Aorta (tissue), 5 donors: ENCODE measurements at places on chromosomes 2 and 18. TPM values are rescaled to one million over a fixed set of nuclear protein-coding genes. Genes with fewer than 3 reads are reported as not detected.

DNA sequence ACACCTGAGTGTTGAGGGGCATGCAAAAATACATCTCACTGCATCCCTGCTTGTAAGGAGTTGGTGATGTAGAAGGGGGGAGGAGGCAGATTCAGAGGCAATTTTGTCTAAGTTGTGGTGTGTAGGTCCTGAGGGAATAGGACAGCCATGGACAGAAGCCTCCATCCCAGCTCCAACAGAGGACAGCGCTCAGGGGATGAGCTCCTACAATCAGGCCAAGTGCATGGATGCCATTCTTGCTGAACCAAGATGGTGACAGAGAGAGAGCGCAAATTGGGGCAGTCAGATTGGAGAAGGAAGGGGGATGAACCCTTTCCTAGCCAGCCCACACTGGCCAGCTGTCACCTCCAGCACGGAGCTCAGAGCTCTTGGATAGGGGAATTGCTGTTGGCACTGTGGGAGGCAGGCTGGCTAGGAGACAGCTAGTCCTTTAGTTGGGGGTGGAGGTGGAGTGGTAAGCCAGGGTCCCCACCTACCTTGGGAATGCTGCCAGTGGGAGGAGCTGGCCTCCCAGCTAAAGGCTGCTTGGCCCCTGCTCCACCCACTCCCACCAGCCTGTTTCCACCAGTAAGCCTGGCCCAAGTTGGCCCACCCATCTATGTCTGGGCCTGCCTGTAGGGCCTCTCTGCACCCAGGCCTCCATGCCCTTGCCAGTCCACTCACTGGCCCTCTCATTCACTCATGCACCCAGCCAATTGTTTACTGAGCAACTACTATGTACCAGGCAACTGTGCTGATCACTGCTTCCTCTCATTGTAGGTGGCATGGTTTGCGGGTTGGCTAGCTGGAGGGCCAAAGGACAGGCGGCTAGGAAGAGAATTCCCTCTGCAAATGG, 2.5 kb upstream of the PER2 start:
- peak; percentile 44 for DNase-seq

GRCh38 chr18:79393181-79393634, 2.5 kb upstream of the NFATC1 start:
- peak; percentile 60 for DNase-seq

DNA sequence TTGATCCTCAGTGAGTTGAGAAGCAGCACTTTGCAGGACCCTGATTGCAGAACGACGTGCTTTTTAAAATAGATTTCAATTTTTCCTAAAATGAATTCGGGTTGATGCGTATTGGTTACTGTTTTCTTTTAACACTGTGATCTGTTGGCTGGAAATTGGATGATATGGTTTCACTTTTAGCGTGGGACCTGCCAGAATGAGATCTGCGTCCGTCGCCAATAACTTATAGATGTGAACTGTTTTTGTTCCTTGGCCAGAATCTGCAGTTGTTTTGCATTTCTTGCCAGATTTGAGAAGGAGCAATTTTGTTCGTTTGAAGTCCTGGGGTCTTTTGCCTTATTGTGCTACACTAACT, 703 bp downstream of the UGGT1 start:
- DNase-seq, result no peak

DNA sequence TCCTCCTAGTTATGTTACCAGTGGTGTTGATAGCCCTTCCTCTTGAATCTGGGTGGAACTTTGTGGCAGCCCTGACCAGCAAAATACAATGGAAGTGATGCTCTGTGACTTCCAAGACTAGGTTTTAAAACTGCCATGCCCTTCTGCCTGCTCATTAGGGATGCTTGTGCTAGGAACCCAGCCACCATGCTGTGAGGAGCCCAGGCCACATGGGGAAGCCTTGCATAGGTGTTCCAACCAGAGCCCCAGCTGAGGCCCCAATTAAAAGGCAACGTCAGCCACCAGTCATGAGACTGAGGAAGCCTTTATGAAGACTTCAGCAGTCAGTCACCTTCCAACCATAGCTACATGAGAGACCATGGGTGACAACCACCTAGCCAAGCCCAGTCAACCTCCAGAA, 14.0 kb upstream of the MAPRE2 start:
- DNase-seq, result no peak

GRCh38 chr2:62785216-62785615, 79.7 kb downstream of the EHBP1 start:
- no peak for DNase-seq

DNA sequence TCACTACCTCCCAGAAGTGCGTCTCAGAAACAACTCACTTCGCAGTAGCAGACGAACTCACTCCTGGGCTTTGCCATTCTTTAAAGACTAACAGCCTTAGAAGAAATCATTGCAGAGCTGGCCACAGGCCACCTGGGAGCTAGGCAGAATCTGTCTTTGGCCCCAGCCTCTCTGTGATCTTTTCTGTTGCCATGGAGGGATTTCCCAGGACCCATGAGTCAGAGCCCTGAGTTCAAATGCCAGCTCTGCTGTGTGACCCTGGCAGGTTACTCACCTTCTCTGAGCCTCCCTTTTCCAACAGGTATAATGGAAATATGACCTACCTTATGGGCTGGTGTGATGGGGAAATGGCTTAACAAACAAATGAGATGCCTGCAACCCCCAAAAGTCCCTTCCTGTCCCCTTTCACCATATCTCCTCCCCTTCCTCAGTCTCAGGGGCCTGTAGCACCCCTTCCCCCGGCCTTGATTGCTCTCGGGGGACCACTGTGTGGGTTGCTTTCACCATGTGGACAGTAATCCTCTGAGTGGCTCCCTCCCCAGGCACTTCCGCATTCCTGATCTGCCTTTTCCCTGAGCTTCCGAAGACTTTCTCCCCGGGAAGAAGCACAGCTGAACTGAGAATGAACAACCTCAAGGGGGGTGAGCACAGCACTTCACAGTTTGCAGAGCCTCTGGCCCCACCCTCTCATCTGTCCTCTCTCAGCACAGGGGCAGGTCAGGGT, 34.0 kb upstream of the SLC66A3 start:
- DNase-seq, result no peak

GRCh38 chr2:242048479-242048878, 178.9 kb downstream of the RTP5 start:
- DNase-seq, result no peak

GRCh38 chr2:24651643-24652003, 141.6 kb downstream of the PTRHD1 start:
- no peak for DNase-seq

- no peak for DNase-seq
Measured at GRCh38 chr2:84939426-84940087, 31.4 kb upstream of the KCMF1 start.

DNA sequence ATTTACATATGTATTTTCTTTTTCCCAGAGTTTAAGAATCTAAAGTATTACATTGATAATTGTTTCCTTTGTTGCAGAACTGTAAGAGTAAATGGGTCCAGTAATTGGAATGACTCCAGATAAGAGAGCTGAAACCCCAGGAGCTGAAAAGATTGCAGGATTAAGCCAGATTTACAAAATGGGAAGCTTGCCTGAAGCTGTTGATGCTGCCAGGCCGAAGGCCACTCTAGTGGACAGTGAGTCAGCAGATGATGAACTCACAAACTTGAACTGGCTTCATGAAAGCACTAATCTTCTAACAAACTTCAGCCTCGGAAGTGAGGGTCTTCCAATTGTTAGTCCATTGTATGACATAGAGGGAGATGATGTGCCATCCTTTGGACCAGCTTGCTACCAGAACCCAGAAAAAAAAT, 183.8 kb upstream of the STON1 start:
- no peak for DNase-seq

- no peak for DNase-seq
Measured at GRCh38 chr2:144605231-144605840, 85.4 kb upstream of the ZEB2 start.

GRCh38 chr2:199624958-199625357, 167.2 kb upstream of the SATB2 start:
- DNase-seq, result no peak

DNA sequence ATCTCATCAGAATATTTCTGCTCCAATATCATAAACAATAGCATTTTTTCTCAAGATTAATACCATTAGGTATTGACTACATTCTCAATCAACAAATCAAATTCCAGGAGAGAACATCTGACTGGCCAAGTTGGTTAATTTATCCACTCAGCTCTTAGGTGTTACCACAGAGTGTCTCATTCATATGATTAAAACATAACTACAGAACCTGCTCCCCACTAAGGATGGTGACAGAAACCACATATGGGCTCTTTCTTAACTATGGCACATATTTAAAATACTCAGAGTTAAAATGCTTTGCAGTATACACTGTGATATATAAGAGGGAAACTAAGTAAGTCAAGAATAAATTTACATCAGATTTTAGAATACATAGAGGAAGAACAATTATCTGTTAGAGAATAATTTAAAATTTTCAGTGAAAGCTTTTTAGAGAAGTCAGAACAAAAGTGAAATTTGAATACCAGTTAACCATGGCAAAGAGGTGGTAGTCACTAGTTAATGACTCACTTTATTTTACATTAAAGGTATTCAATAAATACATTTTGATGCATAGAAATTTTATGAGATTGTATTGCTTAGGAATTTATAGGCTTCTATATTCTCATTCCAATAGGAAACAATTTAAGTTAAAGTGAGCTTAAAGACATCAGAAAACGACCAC, 1120.8 kb upstream of the TMEFF2 start:
- DNase-seq, result no peak

DNA sequence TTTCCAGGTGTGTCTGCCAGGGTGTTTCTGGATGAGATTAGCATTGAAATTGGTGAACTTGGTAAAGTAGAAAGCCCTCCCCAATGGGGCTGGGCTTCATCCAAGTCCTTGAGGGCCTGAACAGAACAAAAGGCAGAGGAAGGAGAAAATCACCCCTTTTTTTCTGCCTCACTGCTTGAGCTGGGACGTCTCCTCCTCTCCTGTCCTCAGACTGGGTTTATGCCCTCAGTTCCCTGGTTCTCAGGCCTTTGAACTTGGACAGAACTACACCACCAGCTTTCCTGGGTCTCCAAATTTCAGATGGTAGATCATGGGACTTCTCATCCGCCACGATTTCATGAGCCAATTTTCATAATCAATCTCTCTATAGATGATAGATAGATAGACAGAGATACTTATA, 53.7 kb upstream of the BIN1 start:
- DNase-seq, result no peak

GRCh38 chr2:159131914-159132281, 154.6 kb downstream of the WDSUB1 start:
- DNase-seq, result no peak

- no peak for DNase-seq
Measured at GRCh38 chr18:36492604-36493329, 195.3 kb downstream of the FHOD3 start.

GRCh38 chr2:109511168-109511567, 102.6 kb downstream of the SEPTIN10 start:
- DNase-seq, result no peak

DNA sequence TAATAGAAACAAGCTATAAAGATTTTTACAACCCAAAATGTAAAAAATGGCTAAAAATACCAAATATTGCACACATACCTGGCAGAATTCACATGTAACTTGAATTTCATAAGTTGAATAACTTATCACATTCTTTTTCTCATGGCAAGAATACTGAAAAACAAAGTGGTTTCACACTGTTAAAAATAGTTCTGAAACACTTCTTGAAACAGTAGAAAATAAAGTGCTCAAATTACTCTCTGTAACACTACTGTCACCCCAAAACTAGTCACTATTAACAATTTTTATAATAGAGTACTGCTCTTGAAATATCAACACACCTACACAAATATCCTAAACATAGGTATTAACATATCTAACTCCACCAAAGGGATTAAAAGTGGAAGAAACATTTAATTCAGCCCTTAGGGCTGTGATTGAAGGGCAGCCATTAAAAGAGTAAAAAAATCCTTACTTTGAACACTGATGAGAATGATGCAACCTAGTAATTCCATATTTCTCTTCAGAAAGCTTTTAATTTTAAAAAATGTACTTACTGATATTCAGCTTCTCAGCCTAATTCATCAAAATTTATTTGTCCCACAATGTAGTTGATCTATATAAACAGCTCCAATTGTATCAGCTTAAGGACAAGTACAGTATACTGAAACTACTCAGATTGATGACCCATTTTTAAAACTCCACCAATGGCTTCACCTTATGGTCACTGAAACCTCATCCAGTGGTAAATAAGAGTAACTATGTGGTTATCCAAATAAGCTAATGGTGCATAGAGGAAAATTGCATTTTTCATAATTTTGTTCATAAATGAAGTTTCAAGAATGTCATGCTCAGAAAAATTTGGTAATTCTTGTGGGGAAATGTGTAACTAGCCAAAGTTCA, 31.4 kb downstream of the ATF2 start:
- no peak for DNase-seq

GRCh38 chr2:27776097-27776496, 4.6 kb downstream of the MRPL33 start:
- DNase-seq, result no peak

- peak; percentile 62 for DNase-seq
Measured at GRCh38 chr2:196170606-196171247, 651 bp downstream of the STK17B start.

DNA sequence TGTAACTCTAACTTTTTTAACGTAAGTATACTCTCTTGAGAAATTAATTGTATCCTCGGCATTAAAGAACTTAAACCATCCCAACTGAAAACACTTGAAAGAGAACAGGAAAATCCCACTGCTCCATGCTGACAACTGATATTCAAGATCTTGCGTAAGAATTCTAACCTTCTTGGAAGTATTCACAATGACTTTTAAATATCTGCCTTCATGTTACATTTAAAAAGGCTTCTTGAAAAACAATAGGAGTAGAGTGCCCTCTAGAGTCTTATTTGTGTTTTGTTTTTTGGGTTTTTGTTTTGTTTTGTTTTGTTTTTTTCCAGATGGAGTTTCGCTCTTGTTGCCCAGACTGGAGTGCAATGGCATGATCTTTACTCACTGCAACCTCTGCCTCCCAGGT, 65.4 kb upstream of the DNAJC10 start:
- DNase-seq, result no peak

DNA sequence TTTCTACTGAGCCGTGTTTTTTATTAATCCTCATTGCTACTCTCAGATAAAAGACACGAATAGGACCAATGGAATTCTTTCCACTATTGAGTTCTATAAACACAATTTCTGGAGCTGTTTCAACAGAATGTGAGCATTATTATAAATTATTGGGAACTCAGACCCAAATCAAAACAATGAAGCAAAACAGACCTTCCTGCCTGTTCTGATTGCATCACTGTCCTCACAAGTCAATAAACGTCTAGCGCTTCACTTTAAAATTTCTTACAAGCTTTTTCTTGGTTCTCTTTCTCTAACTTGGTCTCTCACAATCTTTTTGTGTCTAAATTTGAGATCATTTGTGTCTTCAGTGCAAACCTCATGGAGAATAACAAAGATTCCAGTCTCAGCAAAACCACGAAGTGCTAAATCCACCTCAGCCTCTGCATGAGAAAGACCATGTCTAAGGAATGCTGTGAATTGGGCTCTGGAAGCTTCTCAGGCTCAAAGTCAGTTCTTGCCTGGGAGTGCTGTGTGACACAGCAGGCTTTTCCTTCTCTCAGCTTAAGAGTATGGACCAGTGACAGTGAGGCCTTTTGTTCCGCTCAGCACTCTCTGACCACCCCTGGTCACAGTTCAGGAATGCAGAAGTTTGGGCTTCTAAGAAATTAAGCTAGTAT, 22.8 kb downstream of the ARHGAP28 start:
- DNase-seq, result no peak

The SLC9A4 gene
- polyA plus RNA-seq, result not detected

The TMEM247 gene
- polyA plus RNA-seq, result not detected

The ALPP gene
- polyA plus RNA-seq, result not detected

The HTR2B gene
- polyA plus RNA-seq, result 2.8 TPM

The KLHL30 gene
- polyA plus RNA-seq, result 4.6 TPM

The CNRIP1 gene
- polyA plus RNA-seq, result 24.8 TPM

The CYP27A1 gene
- 40.4 TPM for polyA plus RNA-seq

The GPR17 gene
- polyA plus RNA-seq, result 3.7 TPM
